ENCODE measurements at places on chromosomes 6 and 20.

- DNase-seq, result peak; percentile 27
These were observed at the start of gene SCRT2 for GRCh38 chr20:675453-676314. SCRT2 (minus strand) TSS chr20:675802; CDS start chr20:675601, 201 bp downstream.

- no peak for DNase-seq
These were observed 32.3 kb upstream of the SLC22A23 start for GRCh38 chr6:3489027-3489757.

GRCh38 chr6:157330831-157331230 lies 7.5 kb upstream of the TMEM242 start:
- no peak for DNase-seq

DNA sequence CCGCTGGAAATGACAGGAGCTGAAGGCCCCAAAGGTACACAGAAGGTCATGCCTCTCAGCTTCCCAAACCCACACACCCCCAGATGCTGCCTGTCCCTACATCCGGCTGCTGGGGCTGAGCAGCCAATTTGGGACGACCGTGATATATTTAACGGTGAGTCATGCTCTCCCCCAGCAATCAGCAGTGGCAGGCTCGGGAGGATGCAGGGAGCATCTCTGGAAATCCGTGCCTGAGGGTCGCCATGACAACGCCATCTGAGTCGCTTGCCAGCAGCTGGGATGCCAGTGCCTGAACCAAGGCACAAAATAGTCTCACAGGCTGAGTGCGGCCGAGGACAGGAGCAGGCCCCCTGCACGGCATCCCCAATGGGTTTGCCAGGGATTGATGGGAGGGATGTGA lies 57.9 kb downstream of the KCNB1 start:
- no peak for DNase-seq

DNA sequence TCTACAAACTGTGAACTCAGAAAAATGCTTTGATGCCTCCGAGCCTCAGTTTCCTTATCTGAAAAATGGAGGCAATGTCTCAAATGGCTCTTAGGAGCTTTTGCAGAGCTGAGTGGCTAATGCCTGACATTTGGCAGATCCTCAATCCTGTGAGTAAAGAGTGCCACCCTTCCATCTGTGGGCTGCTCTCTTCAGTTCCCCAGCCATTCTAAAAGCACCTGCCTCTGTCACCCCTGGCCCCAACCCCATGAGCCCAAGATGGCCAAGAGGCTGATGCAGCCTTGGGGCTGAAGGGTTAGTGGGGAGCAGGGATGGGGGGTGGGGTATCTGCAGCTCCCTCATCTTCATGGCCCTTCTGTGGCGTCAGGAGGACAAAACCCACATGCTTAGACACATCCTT lies 14.5 kb upstream of the GUCA1A start:
- no peak for DNase-seq

GRCh38 chr6:98843271-98844243 lies 9.2 kb downstream of the POU3F2 start:
- no peak for DNase-seq

DNA sequence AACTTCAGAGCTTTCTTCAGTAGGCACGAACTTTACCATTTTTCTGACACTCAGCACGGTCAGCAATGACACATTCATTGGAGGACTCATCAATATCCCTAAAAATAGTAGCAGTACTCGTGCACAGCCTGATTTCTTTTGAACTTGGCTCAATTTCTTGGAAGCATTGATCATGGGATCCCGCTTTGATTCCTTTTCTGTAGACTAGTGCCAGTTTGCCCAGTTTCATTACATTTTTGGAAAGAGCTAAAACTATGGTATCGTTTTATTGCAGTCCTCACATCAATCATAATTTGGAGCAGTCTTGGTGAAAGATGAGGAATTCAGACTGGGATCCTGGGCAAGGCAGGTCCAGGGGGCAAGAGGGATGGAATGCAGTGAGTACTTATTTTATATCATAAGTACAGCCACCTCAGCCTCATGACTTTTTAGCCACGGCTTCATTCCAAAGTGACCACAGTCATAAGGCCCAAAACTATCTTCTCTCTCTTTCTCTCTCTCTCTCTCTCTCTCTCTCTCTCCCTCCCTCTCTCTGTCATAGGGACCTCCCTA lies 170.9 kb upstream of the AKAP12 start:
- DNase-seq, result no peak

- DNase-seq, result no peak
These were observed 17.2 kb downstream of the CTNNBL1 start for GRCh38 chr20:37711001-37711400.

GRCh38 chr20:1186367-1186991 lies 1.7 kb upstream of the TMEM74B start:
- DNase-seq, result no peak

GRCh38 chr6:56692523-56693245 lies 50.0 kb upstream of the DST start:
- no peak for DNase-seq

DNA sequence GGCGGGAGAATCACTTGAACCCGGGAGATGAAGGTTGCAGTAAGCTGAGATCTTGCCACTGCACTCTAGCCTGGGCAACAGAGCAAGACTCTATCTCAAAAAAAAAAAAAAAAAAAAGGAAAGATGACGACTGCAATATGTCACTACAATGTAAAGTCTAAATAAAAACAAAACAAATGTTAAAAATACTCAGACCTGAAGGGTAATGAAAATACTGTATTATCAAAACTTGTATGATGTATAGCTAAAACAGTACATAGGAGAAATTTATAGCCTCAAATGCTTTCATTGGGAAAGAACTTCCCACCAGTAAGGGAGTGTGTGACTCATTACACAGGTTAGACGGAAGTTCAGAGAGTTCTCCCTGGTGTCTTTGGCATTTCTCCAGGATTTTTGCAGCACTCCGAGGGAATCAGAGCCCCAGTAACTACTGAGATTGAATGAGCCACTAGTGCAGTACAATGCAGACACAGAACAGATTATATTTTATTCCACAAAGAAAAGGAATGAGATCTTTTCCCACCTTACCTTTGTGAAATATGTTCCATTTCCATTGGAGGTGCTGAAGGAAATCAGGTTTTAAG lies 12.5 kb upstream of the RALGAPB start:
- DNase-seq, result no peak

GRCh38 chr6:115887891-115888290 lies 172.8 kb downstream of the FRK start:
- no peak for DNase-seq

- DNase-seq, result no peak
These were observed 55.5 kb downstream of the CYB5R4 start for GRCh38 chr6:83914953-83915352.

- DNase-seq, result no peak
These were observed 12.0 kb downstream of the TTI1 start for GRCh38 chr20:38021087-38021772.

DNA sequence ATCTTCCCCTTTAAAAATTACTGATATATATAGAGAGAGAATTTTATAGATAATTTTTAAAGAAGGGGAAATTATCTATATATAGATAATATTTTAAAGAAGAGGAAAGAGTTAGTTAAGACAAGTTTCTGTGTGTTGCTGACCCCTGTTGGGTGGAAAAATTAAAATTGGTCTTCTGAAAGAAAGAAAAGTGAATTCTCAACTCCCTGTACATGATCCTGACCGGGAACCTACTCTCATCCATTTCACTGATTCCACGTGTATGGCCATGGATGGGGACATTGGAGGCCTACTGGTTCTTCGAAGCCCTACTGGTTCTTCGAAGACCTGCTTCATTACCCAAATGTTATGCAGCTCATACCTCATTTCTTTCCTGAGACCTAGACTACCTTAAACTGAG lies 53.0 kb upstream of the TCF21 start:
- DNase-seq, result no peak

- DNase-seq, result no peak
These were observed 5.5 kb downstream of the CASP8AP2 start for GRCh38 chr6:89834884-89835792.

DNA sequence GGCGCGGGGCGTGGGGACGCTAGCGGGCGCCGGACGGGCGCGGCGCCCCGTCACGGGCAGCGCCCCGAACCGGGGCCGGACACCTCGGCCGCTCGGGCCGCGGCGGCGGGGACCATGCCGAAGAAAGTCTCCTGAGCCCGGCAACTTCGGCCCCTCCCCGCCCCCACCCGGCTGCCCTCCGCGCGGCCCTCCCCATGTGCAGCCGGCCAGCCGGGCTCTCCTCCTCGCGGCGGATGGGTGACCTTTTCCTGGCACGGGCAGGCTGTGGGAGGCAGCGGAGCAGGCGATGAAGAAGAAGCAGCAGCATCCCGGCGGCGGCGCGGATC lies 278 bp downstream of the UST start:
- DNase-seq, result no peak

DNA sequence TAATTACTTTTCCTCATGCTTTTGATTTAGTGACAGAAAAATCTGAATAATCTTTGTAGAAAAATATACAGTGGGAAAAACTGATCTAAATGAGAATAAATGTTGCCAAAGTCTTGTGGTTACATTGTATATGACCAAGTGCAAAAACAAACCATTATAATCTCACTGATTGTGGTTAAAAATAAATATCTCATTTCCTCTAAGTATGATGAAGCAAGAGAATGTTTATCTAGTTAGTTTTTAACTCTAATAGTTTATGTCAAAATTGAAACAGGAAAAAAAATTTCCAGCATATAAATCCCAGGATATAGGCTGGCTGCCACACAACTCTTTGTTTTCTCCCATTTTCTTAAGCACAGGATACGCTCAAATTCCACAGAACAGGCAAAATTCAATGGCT lies 392.7 kb upstream of the ID4 start:
- no peak for DNase-seq

DNA sequence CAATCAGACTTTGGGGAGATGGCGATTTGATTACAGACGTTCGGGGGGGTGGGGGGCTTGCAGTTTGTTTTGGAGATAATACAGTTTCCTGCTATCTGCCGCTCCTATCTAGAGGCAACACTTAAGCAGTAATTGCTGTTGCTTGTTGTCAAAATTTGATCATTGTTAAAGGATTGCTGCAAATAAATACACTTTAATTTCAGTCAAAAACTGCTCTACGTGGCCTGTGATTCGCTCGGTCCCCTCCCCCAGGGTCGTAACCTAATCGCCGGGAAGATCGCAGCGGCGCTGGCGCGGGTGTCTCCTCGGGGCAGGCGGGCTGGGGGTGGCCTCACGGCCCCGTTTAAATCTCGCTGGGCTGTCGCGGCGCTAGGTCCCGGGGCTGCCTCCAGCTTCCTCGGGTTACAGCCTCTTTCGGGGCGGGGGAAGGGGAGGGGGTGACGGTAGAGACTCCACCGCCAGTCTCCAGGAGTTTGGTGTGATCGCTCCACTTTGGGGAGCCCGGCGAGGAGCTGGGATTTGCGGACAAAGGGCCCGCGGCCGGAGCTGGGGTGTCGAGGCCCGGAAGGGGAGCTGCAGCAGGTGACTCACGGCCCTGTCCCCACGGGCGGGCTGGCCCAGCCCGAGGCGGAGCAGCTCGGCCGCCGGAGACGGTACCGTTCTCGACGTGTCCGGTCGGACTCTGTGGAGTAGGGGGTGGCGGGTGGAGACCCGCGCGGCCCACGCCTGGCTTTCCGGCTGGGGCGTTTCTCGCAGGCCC lies 4.2 kb downstream of the FOXC1 start:
- no peak for DNase-seq

GRCh38 chr20:35876033-35876320 lies 78.3 kb downstream of the SCAND1 start:
- no peak for DNase-seq

DNA sequence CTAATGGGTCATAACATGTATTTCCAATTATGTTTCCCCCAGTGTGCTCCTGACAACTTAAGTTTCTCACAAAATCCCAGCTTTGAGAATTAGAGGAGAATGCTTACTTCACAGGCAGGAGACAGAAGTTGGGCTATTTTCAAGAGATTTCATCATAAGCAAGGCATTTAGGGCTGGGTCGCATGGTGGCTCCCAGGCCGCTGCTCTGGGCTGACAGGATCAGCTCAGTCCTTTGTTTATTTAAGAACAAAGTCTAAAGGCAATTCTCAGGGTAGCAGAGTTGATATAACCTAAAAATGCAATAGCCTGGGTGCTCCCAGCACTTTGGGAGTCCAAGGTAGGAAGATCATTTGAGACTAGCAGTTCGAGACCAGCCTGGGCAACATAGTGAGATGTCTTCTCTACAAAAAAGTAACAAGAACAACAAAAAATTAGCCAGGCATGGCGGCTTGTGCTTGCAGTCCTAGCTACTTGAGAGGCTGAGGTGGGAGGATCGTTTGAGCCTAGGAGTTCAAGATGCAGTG lies 10.9 kb downstream of the FOXQ1 start:
- DNase-seq, result no peak

DNA sequence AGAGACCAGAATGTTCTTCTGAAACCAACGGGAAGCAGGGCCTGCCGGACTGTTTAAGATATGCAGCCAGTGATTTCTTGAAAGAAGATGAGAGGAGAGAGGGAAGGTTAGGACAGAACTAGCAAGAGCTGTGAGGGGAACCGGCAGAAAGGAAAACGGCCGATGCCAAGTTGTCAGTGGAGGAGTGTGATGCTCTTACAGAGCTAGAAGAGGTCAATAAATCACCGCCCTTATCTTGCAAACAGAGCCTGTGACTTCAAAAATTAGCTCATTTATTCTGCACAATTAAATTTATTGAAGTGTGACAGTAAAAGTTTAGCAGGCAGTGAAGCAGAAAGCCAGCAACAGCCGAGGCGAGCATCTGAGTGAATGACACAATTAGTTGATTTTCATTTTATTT lies 509.5 kb upstream of the ID4 start:
- no peak for DNase-seq

GRCh38 chr6:46926481-46926880 lies 4.7 kb upstream of the ADGRF5 start:
- no peak for DNase-seq

GRCh38 chr6:89589297-89590025 lies 49.1 kb downstream of the LYRM2 start:
- DNase-seq, result no peak

DNA sequence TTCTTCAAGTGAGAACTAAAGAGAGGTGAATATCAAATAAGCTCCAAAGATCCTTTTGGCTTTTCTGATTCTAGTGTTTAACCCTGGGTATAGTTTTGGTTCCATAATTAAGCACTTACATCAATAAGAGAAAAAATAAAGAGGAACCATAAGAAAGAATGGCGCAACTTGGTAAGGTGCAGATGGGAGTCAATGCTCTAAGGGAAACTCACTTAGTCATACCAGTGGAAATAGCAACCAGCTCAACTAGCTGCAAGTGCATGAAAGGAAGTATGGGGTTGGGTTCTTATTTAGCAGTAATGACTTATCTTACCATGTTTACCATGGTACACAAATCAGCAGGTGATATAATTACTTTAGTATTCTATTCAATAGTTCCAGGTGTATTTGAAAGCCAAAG lies 296.5 kb upstream of the RUNX2 start:
- no peak for DNase-seq

- no peak for DNase-seq
These were observed 1.3 kb downstream of the C20orf203 start for GRCh38 chr20:32672394-32672981.

GRCh38 chr6:113442040-113442439 lies 415.1 kb upstream of the MARCKS start:
- no peak for DNase-seq

- DNase-seq, result no peak
These were observed 16.0 kb upstream of the TAAR1 start for GRCh38 chr6:132675002-132675401.

GRCh38 chr6:14767226-14767625 lies 478.6 kb upstream of the JARID2 start:
- DNase-seq, result no peak

GRCh38 chr6:5469101-5469846 lies 208.0 kb downstream of the FARS2 start:
- no peak for DNase-seq

All from stimulated activated CD8-positive, alpha-beta memory T cell treated with anti-CD3 and anti-CD28 coated beads, Interleukin-7, amount 100 ng/mL, for 4 hours (primary cell).